ENCODE measurements at places on chromosomes 16 and 17.
A peak's percentile ranks its signal among the peaks of the same experiment; 100 is the strongest.

DNA sequence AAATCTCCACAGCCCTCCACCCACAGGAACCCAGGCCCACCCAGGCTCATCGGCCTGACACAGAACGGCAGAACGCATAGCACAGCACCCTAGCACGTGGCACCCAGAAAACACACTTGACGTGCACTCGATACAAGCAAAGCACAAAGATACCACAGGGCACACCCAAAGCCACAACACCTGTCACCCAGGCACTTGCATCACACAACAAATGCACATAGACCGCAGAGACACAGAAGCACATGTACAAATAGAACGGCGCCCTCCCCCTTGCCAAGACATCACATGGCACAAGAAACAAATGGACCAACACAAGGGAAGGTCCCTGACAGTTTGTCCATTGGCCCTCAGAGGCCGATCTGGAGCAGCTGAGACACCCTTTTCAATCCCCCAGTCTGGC lies 147.7 kb upstream of the WSCD1 start:
- no peak for DNase-seq

DNA sequence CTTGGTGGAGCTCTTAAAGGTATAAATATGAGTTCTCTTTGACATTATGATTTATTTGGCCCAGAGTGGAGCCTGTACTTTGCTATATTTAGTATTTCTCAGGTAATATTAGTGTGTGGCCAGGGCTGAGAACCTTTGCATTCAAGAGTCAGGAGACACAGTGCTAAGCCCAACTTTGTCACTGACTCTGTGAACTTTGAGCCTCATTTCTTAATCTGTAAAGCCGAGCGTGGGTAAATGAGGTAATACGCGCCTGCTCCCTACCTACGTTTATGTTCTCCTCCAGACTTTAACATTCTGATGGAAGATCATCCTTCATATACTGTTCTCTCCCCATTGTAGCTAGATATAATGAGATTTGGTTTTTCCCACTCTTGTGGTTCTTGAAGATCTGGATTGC lies 10.5 kb downstream of the AP2B1 start:
- peak; percentile 84 for DNase-seq

DNA sequence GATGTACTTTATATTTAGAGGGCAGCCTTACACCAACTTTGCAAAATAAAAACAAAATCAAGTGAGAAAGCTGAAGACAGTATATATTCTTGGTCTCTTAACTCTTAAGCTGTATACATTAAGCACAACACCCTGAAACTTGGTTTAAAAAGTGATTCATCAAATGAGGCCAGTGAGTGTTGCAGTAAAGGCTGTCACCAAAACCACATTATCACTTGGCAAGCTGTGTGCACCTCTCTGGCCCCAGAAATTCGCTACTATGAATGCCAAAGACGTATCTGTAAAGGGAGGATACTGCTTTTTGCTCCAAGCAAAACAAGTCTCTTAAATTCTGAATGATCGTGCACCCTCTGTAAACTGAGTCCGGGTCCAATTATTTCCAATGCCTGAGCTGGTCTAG lies 163.9 kb downstream of the ZFHX3 start:
- DNase-seq, result no peak

DNA sequence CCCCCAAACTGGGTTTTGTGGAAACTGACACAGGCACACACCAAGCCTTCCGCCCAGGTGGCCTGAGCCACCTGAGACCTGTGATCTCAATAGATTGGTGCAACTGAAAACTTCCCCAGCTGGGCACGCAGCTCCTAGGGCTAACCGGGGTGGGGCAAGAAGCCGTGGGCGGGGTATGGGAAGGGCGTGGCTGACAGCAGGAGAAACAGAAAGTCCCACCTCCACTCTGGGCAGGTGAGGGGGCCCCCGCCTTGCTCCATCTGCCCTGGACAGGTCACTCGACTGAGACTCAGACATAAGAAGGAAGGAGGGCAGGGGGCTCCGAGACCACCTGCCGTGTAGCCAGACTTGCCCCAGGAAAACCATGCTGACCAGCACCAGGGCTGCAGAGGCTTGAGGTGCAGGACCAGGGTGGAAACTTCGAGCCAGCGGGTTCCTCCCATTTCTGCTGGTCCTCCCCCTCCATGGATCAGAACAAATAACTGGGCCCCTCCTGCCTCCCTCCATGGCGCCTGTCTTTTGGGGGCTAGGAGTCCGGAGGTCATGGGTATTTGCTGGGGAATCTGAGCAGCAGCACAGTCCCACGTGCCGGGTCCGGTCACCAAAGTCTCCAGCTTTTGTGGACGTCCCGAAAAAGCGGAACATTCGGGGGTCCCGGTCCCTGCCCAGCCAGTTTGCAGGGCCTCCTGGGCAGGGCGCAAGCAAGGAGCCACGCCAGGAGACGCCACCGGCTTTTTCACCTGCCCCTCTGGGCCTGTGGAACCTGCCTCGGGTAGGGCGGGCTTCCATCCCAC lies 1.3 kb downstream of the TIMP2 start:
- peak; percentile 89 for DNase-seq

DNA sequence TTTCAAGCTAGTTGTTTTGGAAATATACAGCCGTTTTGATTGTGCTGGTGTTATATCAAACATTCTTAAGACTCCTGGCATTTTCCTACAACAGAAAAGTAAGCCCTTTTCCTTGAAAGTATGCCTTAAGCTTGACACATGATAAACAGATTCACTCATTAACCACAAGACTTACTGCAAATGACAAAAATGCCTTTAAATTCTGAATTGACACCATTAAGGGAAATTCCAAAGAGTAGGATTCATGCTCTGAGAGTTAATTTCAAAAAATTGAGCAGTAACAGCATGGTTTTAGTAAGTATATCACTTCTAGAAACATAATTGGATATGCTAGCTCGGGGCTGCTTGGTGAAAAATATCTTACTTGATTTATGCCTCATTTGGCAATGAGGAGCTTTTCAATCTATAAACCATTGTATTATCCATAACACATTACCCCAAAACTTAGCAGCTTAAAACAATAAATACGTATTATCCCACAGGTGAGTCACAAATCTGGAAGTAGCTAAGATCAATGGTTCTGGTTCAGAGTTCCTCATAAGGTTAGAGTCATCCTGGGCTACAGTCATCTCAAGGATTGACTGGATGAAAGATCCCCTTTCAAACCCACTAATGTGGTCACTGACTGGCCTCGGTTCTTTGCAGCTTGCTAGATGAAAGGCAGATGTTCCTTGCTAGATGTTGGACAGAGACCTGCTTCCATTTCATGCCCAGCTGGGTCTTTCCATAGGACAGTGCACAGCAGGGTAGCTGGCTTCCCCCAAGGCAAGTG lies 8.2 kb upstream of the PHAF1 start:
- DNase-seq, result no peak

DNA sequence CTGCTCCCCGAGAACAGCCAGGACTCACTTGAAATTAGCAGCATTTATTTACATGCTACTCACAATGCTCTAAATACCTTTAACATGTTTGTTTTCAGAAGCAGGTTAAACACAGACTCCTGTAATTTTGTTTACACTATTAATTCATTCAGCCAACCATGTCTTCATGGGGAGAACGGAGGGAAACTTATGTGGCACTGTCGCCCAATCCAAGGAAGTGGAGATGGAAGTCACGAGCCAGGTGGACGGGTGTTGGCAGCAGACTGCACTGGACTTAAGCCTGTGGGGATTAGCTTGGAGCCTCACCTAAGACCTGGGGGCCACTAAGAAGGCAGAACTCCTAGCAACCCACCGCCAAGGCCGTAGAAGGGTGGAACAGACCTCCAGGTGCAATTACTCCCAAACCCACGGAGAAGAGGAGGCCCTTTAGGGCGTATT lies 8.8 kb upstream of the GFAP start:
- DNase-seq, result no peak

- DNase-seq, result no peak
These were observed 8.7 kb upstream of the CDC27 start for GRCh38 chr17:47197821-47198220.

DNA sequence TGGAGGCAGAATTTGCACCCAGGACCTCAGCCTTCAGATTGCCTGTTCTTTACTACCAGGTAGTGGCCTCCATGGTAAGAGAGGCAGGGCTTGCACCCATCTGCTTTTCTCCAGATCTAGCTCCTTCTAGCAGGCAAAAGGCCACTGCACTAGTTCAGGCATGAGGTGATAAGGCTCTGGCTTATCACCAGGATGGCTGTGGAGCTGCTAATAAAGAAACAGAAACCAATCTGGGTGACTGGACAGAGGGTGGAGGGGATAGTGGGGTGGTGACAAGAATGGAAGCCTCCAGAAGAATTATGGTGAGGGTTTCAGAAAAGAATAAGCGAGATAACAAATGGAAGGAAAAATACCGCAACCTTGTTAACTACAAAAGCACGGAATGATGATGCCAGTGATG lies 15.5 kb upstream of the SUPT4H1 start:
- peak; percentile 86 for DNase-seq

GRCh38 chr17:44386182-44386525 lies 3.3 kb downstream of the ITGA2B start:
- DNase-seq, result no peak

- DNase-seq, result no peak
These were observed 23.3 kb upstream of the CACNG4 start for GRCh38 chr17:66941249-66941648.

GRCh38 chr16:62194828-62195227 lies 158.6 kb upstream of the CDH8 start:
- DNase-seq, result no peak

- no peak for DNase-seq
These were observed 11.0 kb downstream of the KRT32 start for GRCh38 chr17:41456204-41456603.

- peak; percentile 97 for DNase-seq
These were observed 15.4 kb downstream of the PLLP start for GRCh38 chr16:57268804-57269800.

DNA sequence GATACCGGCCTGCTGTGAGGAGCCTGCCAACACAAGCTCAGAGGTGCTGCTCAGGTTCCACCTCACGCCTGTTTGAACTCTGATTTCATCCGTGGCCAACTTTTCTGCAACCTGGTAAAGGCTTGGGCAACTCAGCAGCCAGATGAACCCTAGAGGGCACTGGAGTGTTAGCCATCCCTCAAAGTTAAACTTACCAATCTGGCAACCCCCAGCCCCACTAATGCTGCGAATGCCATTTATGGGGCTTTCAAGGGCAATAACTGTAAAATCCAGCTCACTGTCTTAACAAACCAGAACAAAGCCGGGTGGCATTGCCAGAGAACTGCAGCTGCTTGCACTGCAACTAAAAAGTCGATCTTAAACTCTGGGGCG lies 105.5 kb downstream of the AXIN2 start:
- peak; percentile 35 for DNase-seq

GRCh38 chr16:57507136-57508034 lies 21.1 kb upstream of the DOK4 start:
- no peak for DNase-seq

DNA sequence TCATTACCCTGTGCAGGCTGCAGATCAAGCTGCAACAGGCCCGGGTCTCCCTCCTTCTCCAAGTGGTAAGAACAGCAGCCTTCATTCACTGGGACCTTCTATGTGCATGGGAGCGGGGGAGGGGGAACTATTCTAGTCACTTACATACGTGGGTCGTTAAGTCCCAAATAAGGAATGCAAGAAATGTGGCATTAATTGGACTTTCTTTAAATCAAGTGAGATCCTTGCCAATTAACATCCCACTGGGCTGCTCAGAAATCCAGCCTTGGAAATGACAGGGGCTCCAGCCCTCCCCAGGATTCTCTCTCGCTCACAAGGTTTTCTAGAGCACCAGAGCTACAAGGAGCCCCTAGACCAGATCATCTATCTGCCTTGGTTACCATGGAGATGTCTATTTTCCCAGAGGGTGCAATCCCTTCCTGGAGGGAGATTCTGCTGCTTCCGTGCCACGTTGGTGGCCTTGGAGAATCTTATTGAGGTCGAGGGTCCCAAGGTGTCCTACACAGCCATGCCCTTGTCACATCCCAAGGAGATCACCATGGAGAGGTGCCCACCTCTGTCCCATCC lies 5.2 kb upstream of the EIF1 start:
- no peak for DNase-seq

DNA sequence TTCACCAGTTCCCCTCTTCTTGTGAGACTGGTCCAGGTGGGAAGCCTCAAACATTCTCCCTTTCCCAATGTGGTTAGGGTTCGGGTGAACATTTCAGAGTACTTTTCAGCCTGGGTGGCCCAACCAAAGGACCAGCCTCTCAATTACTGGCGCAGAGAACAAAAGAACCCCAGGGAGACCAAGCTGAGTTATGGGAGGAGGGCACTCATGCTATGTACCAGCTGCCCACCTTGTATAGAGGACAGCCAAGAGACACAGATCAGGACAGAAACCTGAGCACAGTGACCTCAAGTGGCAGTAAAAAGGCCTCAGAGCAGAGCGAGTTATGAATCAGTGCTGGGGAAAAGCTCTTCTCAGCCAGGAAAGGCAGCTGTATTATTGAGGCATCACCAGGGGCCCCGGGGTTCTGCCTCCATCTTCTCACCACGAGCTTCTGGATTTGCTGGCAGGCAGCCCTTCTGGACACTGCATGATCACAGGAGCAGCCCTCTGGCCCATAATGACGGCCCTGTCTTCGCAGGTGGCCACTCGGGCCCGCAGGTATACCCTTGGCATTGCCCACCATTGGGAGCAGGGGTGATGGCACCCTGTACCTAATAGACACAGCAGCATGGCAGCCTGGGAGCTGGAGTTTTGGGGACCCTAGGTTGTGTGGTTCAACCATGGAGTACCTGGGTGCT lies 3.8 kb downstream of the G6PC3 start:
- DNase-seq, result no peak

DNA sequence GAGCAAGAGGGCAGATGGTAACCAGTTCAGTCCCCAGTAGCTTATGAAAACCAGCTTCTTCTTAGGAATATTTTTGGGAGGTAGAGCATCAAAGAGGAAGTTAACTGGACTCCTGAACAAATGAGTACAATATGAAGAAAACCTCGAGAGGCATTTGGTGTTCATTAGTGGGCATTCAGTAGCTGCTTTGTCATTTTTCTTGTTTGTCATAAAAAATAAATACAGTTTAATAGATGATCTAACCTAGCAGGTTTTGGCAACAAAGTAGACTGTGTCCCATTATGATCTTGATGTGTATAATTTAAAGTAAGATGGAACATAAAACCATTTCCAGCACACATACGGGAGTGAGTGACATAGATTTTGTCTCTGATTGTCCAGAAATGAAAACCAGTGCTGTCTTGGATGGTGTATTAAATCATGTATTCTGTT lies 173.1 kb downstream of the HS3ST3A1 start:
- DNase-seq, result no peak

GRCh38 chr16:57299009-57299718 lies 14.7 kb upstream of the PLLP start:
- DNase-seq, result no peak

DNA sequence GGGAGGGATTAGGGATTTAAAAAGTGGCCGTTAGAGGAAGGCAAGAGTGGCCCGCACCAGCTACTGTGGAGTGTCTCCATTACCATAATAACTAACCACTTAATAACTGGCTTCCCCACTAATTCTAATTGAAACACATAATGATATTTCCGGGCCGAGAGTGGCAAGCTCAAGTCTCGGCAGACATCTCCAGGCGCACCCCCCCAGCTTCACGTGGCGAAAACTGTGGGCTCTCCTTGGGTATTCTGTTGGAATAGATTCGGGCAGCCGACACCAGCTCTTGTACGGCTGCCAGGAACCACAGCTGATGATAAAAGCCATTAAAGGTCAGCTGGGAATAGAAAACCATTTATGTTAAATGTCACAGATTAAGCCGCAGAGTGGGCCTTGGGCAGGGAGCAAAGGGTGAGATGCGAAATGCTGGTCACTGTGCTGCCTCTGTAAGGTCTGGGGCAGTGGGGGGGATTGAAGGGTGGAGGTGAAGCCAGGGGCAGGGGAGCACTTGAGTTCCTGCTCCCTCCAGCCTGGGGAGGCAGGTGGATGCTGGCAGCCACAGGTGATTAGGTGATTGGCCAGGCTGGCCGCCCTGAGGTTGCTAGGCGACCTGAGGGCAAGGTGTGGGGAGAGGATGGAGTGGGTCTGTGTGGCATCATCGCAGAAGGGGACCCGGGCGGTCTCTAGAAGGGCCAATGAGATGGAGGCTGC lies 115.6 kb upstream of the SDK2 start:
- no peak for DNase-seq

All from small intestine (tissue), 16 donors.